ENCODE measurements at places on chromosomes 7 and 10.
A peak's percentile ranks its signal among the peaks of the same experiment; 100 is the strongest.

GRCh38 chr7:51325261-51325676, 8.7 kb upstream of the COBL start:
- no peak for DNase-seq

GRCh38 chr7:101220295-101220694, 2.3 kb downstream of the ZNHIT1 start:
- no peak for DNase-seq

DNA sequence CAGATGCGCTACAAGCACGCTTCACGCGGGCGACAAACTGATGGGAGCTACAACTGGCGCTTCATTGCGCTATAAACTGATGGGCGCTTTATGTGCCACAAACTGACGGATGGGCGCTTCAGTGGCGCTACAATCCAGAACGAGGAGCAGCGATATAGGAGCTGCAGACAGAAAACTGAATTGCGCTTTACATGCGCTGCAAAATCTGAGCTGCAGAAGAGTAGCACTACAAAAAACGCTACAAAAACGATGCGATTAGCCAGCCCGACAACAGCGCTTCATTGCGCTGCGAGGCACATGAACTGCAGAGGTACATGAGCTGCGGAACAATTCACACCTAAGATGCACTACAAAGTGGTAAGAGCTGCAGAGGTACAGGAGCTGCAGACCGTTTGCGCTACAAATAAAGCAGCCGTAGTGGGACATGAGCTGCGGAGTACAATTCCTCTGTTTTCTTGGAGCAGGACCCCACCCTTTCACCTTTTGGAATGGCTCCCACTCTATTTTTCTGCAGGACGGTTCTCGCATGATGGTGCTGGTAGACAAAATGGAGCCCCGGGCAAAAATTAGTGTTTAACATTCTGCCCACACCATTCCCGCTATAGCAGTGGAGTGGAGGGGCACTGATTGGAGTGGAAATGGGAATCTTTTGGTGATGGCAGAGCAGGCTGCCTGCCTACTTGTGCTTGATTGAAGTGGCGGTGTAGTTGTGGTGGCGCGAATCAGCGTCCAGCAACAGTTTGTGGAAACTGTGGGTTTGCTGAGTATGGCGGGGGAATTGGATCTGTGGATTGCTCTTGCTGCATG, 1.2 kb upstream of the SGCE start:
- peak; percentile 51 for DNase-seq

DNA sequence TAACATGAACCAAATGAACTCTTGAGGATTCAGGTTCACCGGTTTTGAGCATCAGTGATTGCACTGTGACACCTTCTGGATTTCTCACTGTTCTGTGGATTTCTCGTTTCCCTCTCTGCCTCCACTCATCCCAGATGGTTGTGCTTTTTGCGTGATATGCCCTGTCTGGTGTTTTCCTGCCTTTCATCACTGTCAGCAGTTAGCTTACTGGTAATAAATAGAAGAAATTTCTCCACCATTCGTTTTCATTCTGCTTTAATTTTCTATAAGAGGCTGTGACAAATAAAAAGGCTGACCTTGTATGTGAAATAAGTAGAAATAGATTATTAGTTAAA, 16.2 kb downstream of the BPGM start:
- no peak for DNase-seq

GRCh38 chr10:33307835-33308234, 26.6 kb downstream of the NRP1 start:
- DNase-seq: no peak

DNA sequence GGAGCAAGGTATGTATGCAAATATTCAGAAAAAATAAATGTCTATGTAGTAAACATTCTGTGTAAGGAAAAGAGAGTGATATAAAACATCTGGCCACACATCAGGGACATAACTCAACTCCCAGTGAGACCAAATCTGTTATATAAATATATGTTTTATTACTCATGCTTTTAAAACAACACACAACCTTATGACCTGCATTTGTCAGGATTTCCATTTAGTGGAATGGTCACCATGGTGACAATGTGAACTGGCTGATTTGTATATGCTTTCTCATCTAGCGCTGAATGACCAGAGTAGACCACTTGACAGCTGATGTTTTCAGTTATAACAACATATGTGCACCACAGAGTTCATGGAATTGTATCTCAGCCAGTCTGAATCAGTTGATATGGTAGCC, 551.7 kb downstream of the HTR7 start:
- DNase-seq: no peak

GRCh38 chr10:103551619-103552602, 58.4 kb downstream of the NEURL1 start:
- no peak for DNase-seq

DNA sequence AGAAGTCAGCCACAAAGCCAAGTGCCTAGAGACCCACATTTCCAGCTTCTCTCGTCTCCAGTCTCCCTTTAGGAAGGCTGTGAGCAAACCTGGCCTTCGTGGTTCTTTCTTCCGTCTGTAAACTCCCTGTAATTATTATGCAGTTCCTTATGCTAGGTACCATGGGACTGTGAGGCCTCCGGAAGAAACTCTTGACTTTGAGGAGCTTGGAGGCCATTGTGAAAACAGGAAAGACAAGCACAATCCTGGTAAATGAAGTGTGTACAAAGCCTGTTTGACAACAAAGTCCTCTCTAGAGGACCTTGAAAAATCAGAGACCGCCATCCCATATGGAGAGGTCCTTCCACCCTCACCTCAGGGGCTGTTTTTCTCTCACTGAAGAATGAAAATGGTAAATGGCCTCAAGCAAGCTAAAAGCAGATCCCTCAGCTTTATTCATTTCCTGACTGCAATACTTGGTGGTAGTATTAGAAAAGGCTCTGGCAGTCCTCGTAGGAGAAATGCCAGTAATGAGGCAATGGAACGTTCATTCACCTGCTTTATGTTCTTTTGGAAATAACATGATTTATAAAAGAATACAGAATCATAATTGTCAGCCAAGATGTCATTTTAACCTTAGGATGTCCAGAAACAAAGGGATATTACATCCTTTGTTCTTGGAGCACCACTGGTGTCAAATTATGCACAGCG, 926.4 kb downstream of the LRMDA start:
- DNase-seq: no peak
